ENCODE measurements at places on chromosomes 12 and 14.

- DNase-seq: no peak
Observed at GRCh38 chr12:27178723-27179399, 65.2 kb upstream of the STK38L start.

GRCh38 chr12:131692431-131692830, 18.5 kb upstream of the SFSWAP start:
- DNase-seq: no peak

GRCh38 chr12:65119063-65119462, 2.0 kb downstream of the WIF1 start:
- DNase-seq: no peak

DNA sequence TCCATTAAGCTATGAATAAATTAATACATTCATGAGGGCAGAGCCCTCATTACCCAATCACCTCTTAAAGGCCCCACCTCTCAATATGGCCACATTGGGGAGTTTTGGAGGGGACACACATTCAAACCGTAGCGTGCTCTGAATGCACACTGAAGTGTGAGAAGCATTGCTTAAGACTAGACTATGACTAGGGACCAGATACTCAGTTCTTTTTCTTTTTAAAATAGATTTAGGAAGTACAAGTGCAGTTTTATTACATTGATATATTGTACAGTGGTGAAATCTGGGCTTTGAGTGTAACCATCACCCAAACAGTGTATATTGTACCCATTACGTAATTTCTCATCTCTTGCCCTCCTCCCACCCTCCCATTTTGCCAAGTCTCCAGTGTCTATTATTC, 21.0 kb upstream of the JDP2 start:
- DNase-seq: no peak

DNA sequence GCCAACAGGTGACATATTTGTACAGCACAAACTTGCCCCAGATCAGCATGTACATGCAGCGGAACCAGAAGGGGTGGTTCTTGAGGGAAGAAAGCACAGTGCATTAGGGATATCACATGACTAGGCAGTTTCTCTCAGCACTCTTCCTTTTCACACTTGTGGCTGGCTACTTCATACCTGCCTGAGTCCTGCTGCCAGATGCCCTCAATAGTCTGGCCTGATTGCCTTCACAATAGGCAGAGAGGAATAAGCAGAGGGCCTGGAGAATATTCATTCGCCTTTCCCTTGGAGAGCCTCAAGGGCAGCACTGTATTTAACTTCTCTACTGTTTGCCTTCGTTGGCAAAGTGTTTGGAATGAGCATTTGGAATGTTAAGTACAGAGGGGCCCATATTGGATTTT, 7.9 kb downstream of the EMG1 start:
- DNase-seq: no peak

- DNase-seq: no peak
Observed at GRCh38 chr12:14695715-14696141, 671 bp downstream of the GUCY2C start.

GRCh38 chr12:114952573-114953271, 268.7 kb upstream of the TBX3 start:
- peak; percentile 29 for DNase-seq

DNA sequence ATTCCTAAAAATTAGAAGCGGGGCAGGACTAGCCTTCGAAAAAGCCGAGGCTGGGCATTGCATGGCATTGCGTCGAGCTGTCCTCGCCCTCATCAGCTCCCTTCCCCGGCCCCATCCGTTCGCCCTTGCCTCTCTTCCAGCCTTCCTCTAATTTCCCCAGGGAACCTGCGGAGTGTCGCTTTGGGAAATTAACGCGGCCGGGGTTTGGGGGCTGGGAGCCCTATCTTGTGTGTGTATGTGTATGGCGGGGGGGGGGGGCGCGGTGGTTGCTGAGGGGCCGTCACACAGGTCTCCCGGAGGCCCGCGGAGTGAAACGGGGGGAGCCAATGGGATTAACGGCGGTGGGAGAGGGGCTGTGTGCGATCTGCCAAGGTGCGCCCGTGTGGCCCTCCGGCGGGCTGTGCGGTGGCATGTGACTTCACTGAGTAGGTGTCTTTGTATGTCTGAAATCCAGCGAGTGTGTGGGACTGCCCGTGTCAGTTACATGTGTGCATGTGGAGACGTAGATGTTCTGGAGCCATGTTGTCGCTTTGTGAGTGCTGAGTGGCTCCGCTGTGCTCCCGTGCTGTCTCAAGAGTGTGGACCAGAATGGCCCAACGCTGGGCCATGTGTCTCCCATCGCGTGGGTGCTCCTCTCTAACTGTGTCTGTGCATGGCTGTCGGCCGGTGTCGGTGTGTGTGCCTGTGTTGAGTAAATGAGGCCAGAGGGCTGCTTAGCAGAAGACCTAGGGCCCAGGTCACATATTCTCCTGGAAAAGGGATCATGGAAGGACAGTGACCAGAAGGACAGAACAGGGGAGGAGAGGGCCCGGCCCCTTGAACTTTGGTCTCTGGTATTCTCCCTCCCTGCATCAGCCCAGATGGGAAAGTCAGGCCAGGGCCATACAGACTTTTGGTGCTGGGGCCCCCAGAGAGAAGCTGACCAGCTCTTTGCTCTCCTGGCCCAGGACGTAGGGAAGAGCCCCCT, 1.5 kb downstream of the PTMS start:
- DNase-seq: peak; percentile 73

GRCh38 chr12:113373969-113374368, 15.6 kb downstream of the PLBD2 start:
- no peak for DNase-seq

All from putamen (tissue), 1 donor.